ENCODE measurements at places on chromosomes 6 and 20.

- H3K36me3 ChIP-seq, result no peaks in the 10 kb centered on the region
- no peak overlapping the region for H3K4me3 ChIP-seq
- no peak overlapping the region for H3K27ac ChIP-seq
- no peaks in the 10 kb centered on the region for H3K27me3 ChIP-seq
These were observed 35.9 kb downstream of the FOXC1 start for GRCh38 chr6:1645466-1646185.

- H3K27ac ChIP-seq, result no peak overlapping the region
- H3K4me1 ChIP-seq, result no peaks in the 10 kb centered on the region
- no peak overlapping the region for H3K4me3 ChIP-seq
- DNase-seq, result no peak
- H3K27me3 ChIP-seq, result no peaks in the 10 kb centered on the region
These were observed 26.9 kb downstream of the AKIRIN2 start for GRCh38 chr6:87675004-87675681.

- H3K27me3 ChIP-seq, result no peaks in the 10 kb centered on the region
- DNase-seq, result no peak
- no peak overlapping the region for H3K4me3 ChIP-seq
- peaks cover 3% of the 10 kb centered on the region for H3K4me1 ChIP-seq
- no peak overlapping the region for H3K27ac ChIP-seq
These were observed 125.5 kb upstream of the TMEM170B start for GRCh38 chr6:11412011-11412424.

DNA sequence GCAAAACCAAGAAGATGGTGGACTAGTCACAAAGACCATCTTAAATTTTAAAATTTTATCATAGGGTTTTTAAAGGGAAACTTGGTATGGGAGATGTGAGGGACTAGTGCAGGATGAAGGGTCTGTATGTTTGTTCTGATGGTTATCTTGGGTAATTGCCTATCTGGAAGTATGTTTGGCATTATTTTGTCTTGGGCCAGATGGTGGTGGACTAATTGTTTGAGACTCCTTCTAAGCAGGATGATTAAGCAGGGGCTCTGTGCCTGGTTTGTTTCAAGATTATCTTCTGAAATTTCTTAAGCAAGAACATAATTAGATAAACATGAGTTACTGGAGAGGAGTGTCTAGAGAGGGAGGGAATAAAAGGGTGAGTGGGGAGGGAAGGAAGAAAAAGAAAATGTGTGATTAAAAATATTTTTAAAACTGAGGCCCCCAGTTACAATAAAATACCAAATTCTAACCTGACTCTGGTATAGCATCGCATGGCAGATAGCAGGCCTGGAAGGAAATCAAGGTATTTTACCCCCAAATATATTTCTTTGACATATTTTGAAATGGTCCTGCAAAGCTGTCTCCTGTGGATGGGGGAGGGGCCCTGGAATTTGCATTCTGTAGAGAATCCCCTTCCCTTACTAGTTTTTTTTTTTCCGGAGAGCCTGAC, 49.9 kb upstream of the FAM184A start:
- H3K27me3 ChIP-seq, result no peaks in the 10 kb centered on the region
- no peaks in the 10 kb centered on the region for H3K36me3 ChIP-seq
- H3K4me3 ChIP-seq, result no peak overlapping the region
- H3K27ac ChIP-seq, result no peak overlapping the region
- H3K4me1 ChIP-seq, result no peaks in the 10 kb centered on the region

GRCh38 chr6:67653561-67653960, 981.5 kb upstream of the ADGRB3 start:
- H3K4me3 ChIP-seq, result no peak overlapping the region
- H3K36me3 ChIP-seq, result no peaks in the 10 kb centered on the region
- no peaks in the 10 kb centered on the region for H3K27me3 ChIP-seq
- H3K4me1 ChIP-seq, result no peaks in the 10 kb centered on the region
- H3K27ac ChIP-seq, result no peak overlapping the region
- DNase-seq, result no peak

GRCh38 chr6:99434702-99435530, 9.8 kb upstream of the PNISR start:
- H3K4me3 ChIP-seq, result no peak overlapping the region
- no peaks in the 10 kb centered on the region for H3K36me3 ChIP-seq
- no peak for DNase-seq
- H3K27ac ChIP-seq, result no peak overlapping the region

DNA sequence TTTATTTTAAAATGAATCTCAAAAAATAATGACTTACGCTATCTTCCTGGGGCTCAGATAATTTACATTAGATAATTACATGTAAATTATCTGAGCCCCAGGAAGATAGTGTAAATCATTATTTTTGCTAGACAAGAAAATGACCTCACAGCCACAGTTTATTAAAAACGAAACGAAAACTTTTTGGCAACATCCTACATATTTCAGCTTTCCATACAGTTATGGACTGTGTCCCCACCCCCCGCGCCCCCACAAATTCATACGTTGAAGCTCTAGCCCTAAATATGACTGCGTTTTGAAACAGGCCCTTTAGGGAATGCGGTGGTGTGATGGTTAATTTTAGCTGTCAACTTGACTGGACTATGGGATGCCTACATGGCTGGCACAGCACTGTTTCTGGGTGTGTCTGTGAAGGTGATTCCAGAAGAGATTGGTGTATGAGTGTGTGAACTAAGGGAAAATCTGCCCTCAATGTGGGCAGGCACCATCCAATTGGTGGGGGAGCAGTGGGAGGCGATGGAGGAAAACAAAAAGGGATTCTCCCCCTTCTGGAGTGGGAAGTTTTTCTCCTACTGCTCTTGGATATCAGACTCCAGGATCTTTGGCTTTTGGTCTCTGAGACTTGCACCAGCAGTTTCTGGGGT, 52.6 kb downstream of the TRPC4AP start:
- no peak overlapping the region for H3K27ac ChIP-seq
- H3K4me3 ChIP-seq, result no peak overlapping the region
- H3K36me3 ChIP-seq, result peaks cover 22% of the 10 kb centered on the region
- H3K4me1 ChIP-seq, result no peaks in the 10 kb centered on the region

DNA sequence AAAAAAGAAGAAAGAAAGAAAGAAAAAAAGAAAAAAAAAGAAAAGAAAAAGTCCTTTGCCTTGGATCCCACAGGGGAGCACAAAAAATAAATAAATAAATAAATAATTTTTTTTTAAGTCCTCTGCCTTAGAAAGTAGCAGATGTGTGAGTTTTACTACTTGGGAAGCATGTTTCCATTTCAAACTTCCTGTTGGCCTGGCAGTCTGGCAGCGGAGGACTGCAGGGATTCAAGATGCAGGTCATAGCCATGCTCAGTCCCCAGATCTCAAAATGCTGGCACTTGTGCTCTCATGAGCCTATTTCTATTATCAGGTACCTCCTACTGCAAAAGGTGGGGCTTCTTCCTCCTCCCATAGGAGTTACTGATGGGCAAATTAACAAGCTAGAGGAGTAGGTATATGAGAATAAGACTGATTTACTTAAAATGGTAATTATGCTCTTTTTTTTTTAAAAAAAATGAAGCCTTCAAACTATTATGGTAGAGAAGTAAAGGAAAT, 54.2 kb upstream of the MAP7 start:
- H3K27ac ChIP-seq, result no peak overlapping the region
- H3K4me1 ChIP-seq, result no peaks in the 10 kb centered on the region
- H3K27me3 ChIP-seq, result no peaks in the 10 kb centered on the region
- DNase-seq, result no peak

DNA sequence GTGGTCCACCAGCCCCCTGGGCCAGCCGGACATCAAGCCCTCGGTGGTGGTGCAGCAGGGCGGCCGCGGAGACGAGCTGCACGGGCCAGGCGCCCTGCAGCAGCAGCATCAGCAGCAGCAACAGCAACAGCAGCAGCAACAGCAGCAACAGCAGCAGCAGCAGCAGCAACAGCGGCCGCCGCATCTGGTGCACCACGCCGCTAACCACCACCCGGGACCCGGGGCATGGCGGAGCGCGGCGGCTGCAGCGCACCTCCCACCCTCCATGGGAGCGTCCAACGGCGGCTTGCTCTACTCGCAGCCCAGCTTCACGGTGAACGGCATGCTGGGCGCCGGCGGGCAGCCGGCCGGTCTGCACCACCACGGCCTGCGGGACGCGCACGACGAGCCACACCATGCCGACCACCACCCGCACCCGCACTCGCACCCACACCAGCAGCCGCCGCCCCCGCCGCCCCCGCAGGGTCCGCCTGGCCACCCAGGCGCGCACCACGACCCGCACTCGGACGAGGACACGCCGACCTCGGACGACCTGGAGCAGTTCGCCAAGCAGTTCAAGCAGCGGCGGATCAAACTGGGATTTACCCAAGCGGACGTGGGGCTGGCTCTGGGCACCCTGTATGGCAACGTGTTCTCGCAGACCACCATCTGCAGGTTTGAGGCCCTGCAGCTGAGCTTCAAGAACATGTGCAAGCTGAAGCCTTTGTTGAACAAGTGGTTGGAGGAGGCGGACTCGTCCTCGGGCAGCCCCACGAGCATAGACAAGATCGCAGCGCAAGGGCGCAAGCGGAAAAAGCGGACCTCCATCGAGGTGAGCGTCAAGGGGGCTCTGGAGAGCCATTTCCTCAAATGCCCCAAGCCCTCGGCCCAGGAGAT, 1.0 kb downstream of the POU3F2 start:
- peak; percentile 54 for DNase-seq
- no peaks in the 10 kb centered on the region for H3K27me3 ChIP-seq
- peaks cover 52% of the 10 kb centered on the region for H3K36me3 ChIP-seq
- H3K27ac ChIP-seq, result no peak overlapping the region
- peaks cover 17% of the 10 kb centered on the region for H3K4me1 ChIP-seq

DNA sequence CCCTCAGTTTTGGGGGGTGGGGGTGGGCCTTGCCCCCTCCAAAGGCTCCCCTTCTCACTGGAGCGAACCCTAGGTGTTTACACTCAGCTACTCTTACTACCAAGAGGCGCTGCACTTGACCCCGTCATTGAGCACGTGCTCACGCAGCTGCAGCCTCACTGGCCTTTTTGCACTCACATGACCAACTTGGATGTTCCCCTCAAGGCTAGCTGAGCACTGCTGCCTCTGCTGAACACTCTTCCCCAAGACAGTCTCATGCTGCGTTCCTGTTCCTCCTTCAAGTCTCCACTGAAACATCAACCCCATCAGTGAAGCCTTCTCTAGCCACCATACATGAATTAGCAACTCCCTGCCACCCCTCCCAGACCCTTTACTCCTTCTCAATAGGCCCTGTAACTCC, 4.0 kb downstream of the SOD2 start:
- DNase-seq, result no peak
- no peak overlapping the region for H3K27ac ChIP-seq
- H3K4me1 ChIP-seq, result peaks cover 8% of the 10 kb centered on the region
- H3K27me3 ChIP-seq, result no peaks in the 10 kb centered on the region

DNA sequence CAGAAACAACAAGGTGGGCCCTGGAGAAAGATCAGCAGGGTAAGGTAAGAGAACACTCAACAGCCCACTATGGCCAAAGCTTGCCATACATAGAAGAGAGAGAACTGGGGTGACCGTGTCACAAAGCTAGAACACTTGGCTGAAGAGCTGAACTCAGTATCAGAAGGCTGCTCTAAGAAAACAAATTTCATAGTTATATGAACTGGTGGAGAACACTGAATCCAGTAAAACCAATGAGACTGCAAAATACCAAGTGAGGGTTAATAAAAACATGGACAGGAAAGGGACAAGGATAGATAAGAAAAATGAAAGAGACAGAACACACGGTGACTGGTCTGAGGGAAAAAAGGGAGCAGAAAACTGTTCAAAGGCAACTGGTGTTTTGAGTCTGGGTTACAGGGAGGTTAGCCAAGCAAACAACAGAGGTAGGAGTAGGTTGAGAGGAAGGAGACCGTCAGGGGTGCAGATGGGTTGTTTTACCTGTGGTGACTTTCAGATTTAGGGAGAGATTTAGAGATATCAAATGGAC, 56.5 kb downstream of the GMDS start:
- no peaks in the 10 kb centered on the region for H3K4me1 ChIP-seq
- H3K36me3 ChIP-seq, result no peaks in the 10 kb centered on the region
- no peak overlapping the region for H3K27ac ChIP-seq
- H3K27me3 ChIP-seq, result no peaks in the 10 kb centered on the region
- H3K4me3 ChIP-seq, result no peak overlapping the region
- no peak for DNase-seq

- no peaks in the 10 kb centered on the region for H3K36me3 ChIP-seq
- H3K4me3 ChIP-seq, result no peak overlapping the region
- DNase-seq, result no peak
These were observed 72.7 kb upstream of the AKAP12 start for GRCh38 chr6:151167034-151167433.

GRCh38 chr20:21534453-21534852, 20.6 kb upstream of the NKX2-2 start:
- no peaks in the 10 kb centered on the region for H3K4me1 ChIP-seq
- H3K27me3 ChIP-seq, result no peaks in the 10 kb centered on the region
- H3K4me3 ChIP-seq, result no peak overlapping the region
- DNase-seq, result no peak

- no peak overlapping the region for H3K4me3 ChIP-seq
- peak overlapping the region; percentile 7 for H3K27ac ChIP-seq
- peaks cover 17% of the 10 kb centered on the region for H3K4me1 ChIP-seq
- H3K36me3 ChIP-seq, result no peaks in the 10 kb centered on the region
- peak; percentile 27 for DNase-seq
- no peaks in the 10 kb centered on the region for H3K27me3 ChIP-seq
These were observed 443.6 kb downstream of the CDC5L start for GRCh38 chr6:44831002-44831610.

DNA sequence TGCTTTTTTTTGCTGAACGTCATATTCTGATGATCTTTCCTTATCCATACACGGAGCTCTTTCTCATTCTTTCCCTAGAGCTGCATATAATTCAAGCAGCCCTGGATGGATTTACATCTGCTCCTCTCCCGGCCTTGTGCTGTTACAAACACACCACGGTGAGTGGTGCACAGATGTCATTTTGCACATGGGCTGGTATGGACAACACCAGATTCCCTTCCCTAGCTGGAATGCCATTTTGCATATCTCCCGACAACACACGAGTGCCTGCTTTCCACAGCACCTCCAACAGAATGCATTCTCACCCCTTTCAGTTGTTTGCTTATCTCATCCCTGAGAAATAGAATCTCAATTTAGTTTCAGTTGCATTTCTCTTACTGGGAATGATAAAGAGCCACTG, 69.5 kb upstream of the AFDN start:
- H3K27ac ChIP-seq, result no peak overlapping the region
- H3K4me3 ChIP-seq, result no peak overlapping the region
- H3K4me1 ChIP-seq, result peaks cover 6% of the 10 kb centered on the region
- no peak for DNase-seq
- H3K36me3 ChIP-seq, result no peaks in the 10 kb centered on the region

- DNase-seq, result no peak
- no peaks in the 10 kb centered on the region for H3K27me3 ChIP-seq
- no peak overlapping the region for H3K4me3 ChIP-seq
- H3K27ac ChIP-seq, result no peak overlapping the region
These were observed 79.4 kb downstream of the ROS1 start for GRCh38 chr6:117346142-117346930.

GRCh38 chr6:102732898-102733297, 1339.4 kb downstream of the GRIK2 start:
- no peaks in the 10 kb centered on the region for H3K4me1 ChIP-seq
- no peak overlapping the region for H3K4me3 ChIP-seq
- H3K36me3 ChIP-seq, result no peaks in the 10 kb centered on the region
- no peak overlapping the region for H3K27ac ChIP-seq
- H3K27me3 ChIP-seq, result no peaks in the 10 kb centered on the region
- DNase-seq, result no peak

GRCh38 chr6:169589293-169589692, 112.5 kb downstream of the WDR27 start:
- no peak for DNase-seq
- H3K27me3 ChIP-seq, result no peaks in the 10 kb centered on the region
- H3K4me3 ChIP-seq, result no peak overlapping the region

- no peak overlapping the region for H3K27ac ChIP-seq
- peaks cover 12% of the 10 kb centered on the region for H3K4me1 ChIP-seq
- DNase-seq, result no peak
- no peaks in the 10 kb centered on the region for H3K36me3 ChIP-seq
These were observed 83.4 kb upstream of the FRMD1 start for GRCh38 chr6:168162366-168162765.
